ENCODE measurements at places on chromosomes 2 and 18.

DNA sequence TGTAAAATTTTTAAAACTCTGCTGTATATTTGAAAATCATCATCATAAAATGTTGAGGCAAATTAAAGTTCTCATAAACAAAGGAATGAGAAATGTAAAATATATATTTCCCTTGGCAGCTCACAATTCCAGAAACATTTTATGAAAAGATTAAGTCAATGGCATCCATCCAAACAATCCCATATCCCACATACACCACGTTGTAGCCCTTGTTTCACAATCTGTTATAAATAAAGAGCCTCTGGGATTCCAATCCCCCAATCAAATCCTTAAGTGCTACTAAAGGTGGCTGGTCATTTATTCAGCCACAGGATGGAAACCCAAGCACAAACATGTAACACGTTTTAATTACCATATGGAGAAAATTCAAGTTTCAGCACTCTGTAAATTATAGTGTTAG is 51.7 kb downstream of the GFPT1 start:
- DNase-seq, result no peak

DNA sequence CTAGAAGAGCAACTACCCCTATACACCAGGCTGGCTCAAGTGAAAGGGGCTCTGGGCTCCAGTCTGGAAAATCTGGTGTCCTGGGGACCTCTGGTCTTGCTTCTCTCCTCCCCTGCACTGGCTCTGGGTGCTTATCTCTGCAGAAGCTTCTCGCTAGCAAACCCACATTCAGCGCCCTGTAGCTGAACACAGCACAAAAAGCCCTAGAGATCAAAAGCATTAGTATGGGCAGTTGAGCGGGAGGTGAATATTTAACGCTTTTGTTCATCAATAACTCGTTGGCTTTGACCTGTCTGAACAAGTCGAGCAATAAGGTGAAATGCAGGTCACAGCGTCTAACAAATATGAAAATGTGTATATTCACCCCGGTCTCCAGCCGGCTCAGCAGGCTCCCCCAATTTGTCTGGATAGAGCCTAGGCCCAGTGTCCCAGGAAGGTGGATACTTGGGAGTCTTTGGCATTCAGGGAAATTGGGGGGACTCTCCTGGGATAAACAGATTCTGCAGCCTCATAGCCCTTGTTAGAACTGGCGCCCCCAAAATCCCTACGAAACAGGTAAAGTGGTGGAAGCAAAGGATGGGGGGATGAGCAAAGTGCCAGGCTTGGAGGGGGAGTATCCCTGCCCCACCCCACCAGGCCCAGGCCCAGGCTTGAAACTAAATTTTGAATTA is 2.5 kb upstream of the HOXD4 start:
- no peak for DNase-seq

DNA sequence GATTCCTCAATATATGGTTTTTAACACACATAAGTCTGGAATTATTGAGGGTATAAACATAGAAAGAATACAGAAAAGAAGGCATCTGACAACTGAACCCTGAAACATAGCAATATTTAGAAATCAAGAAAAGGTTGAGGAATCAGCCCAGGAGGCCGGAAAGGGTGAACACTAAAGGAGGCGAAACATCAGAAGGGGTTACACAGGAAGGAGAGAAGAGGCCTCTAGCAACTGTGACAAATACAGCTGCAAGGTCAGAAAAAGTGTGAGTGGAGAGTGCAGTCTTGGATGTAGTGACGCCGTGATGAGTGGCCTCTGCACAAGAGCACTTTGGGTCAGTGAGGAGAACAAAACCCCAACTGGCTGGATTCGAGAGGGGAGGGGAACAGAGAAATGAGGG is 70.7 kb downstream of the SLC9A2 start:
- DNase-seq, result no peak

GRCh38 chr2:206004004-206004693 is 81.8 kb downstream of the INO80D start:
- DNase-seq, result no peak

- DNase-seq, result no peak
Measured at GRCh38 chr2:98948956-98949739, 13.1 kb upstream of the CRACDL start.

- DNase-seq, result no peak
Measured at GRCh38 chr2:54558188-54559005, 102.3 kb downstream of the SPTBN1 start.

DNA sequence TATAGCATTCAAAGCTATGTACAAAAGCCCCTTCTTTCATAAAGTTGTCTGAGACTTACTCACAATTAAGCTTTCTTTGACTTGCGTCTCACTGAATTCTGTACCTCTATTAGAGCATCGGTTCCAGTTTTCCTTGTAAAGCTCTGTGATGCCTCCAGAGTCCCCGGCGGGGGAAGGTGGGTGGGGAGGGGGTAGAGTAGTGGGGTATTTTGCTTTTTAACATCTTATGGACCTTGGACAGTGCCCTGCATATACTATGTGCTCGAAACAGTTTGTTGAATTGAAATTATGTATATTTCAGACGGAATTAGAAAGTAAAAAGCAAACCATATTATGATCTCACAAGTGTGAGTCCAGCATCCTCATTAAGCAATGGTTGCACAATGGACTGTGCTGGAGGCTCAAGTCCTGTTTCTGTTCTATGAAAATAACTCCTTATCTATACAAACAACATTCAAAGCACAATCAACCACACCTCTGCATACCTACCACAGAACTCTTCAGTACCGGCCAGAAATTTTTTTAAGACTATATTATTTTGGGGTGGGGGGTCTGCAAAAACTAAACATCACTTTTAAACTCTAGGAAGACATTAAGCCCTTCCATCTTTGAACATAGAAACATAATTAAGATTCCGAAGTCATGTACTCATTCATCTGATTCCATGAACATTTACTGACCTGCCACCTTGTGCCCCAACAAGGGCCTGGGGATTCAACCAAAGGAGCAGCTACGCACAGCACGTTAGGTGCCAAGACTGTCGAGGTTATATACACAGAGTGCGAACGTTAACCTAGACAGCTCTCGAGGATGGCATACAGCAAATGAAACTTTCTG is 908 bp downstream of the STAT1 start:
- no peak for DNase-seq

DNA sequence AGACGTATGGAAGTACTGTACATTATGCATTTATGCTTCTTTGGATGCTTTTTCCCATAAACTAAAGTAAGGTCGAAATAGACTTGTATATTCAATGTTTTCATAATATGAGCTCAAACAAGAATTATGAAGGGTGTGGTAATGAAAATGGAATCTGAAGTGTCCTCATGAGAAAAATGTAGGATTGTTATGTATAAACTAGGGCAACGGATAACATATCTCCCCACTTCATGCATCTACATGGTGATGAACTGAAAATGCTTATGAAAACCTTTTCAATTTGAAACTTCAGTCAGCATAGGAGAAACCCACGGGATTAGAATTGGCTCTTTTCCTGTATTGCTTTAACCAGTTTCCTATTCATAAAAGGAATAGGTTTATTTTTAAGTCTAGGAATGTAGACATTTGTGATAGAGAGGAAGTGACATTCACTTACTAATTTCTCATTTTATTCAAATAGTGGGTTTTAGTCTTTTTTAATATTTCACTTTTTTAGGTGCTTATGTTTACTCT is 608.2 kb upstream of the GCFC2 start:
- DNase-seq, result no peak

GRCh38 chr2:32227492-32227891 is 37.2 kb downstream of the NLRC4 start:
- no peak for DNase-seq

DNA sequence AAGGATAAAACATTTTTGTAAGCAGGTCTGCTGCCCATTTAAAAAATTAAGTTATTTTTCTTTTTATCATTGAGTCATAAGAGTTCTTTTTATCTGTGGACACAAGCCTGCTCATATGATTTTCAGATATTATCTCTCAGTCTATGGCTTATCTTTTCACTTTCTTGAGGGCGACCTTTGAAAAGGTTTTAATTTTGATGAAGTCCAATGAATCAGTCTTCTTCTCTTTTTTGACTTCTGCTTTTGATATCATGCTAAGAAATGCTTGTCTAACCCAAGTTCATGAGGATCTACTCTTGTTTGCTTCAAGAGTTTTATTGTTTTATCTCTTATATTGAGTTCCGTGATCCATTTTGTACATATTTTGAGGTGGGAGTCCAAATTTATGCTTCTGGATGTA is 36.5 kb downstream of the PSMD14 start:
- DNase-seq, result no peak

All from stimulated activated CD8-positive, alpha-beta memory T cell treated with anti-CD3 and anti-CD28 coated beads, Interleukin-4, amount 100 ng/mL, for 4 hours (primary cell).